HepG2 (cell line): ENCODE measurements at places on chromosomes 2 and 18. TPM values are rescaled to one million over a fixed set of nuclear protein-coding genes. Genes with fewer than 3 reads are reported as not detected.

The BARD1 gene
- total RNA-seq: 30.4 TPM in 2 replicates

The NYAP2 gene
- not detected in 2 replicates for total RNA-seq

The AQP12B gene
- total RNA-seq: not detected in 2 replicates

GRCh38 chr2:108288534-108289106, at the start of gene SULT1C2:
SULT1C2 (plus strand) TSS chr2:108288895; CDS start chr2:108293668, 4,773 bp downstream.
- DNase-seq: peak; percentile 83

GRCh38 chr2:241300000-241300399, 15.5 kb downstream of the HDLBP start:
- DNase-seq: no peak

DNA sequence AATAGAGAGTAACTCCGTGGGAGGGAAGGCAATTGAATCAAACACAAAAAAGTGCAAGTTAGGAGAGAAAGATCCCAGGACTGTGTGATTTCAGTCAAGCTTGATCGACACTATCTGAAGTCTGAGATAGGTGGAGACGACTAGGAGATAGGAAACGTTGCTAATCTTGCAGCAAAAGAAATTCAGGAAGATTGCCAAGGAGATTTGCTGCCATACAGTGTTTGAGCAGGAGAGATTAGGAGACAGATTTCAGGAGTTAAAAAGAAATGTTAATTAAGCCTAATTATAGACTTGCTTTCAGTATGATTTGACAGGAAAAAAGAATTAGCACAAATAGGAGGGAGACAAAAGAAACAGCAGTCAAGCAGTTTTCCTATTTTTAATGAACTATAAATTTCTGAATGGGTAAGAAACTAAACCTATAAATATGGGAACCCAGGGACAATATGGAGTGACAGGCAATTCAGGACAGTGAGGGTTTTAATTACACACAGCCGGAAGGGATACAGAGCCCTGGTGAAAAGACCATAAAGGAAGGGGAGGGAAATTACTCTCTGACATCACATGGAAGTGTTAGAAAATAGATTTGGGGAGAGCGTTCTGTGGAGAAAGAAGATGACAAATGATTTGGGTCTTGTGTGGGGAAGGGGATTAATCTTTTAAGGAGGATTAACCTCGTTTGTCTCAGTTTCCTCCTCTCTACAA, 72.6 kb downstream of the SUCLG1 start:
- DNase-seq: no peak

- DNase-seq: no peak
These were observed 773 bp downstream of the CMPK2 start for GRCh38 chr2:6864923-6865345.

DNA sequence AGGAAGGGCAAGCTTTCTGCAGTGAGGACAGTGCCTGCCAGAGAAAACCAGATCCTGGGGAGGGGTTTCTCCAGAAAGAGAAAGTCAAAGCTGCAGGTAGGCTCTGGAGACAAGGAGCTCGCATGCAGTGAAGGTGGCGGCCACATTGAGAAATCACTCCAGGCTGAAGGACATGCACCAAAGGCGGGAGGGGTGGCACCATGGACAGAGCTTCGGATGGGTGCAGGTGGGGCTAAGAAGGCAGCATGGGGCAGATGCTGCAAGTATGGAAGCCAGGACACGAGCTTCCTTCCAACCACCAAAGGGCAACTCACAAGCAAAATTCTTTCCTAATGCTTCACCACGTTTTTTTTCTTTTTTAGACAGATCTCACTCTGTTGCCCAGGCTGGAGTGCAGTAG, 104.4 kb upstream of the SLC35G4 start:
- no peak for DNase-seq

DNA sequence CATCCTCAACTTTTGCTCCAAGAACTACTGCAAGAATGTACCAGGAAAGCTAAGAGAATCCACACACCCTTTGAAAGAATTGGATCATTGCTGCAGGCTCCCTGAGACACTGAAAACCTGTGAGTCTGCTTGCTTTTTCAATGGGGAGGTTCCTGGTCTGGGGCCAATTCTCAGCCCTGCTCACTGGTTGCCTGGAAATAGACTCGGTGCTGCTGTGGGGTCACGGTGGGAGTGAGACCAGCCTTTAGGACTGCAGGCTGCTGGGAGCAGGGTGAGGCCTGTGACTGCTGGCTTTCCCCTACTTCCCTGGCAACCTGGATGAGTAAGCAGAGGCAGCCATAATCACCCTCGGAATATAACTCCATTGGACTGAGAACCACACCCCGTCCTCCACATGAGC, 569.3 kb downstream of the DPP10 start:
- DNase-seq: no peak

DNA sequence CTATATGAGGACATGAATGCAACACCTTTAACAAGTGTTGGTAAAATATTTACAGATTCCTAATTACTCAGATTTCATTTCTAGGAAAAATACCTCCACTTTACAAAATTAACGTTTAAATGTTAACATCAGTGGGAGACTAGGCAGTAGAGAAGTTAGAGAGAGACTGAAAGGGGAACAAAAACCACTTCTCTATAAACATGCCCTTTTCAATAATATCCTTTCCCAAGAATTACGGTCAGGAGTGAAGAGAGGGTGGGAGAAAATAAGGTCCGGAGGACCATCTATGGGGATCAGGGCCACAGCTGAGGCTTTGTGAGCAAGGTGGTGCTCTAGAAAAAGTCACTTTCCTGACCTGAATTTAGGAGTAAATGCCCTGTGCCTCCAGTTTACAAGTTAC, 65.3 kb upstream of the WIPF1 start:
- no peak for DNase-seq

DNA sequence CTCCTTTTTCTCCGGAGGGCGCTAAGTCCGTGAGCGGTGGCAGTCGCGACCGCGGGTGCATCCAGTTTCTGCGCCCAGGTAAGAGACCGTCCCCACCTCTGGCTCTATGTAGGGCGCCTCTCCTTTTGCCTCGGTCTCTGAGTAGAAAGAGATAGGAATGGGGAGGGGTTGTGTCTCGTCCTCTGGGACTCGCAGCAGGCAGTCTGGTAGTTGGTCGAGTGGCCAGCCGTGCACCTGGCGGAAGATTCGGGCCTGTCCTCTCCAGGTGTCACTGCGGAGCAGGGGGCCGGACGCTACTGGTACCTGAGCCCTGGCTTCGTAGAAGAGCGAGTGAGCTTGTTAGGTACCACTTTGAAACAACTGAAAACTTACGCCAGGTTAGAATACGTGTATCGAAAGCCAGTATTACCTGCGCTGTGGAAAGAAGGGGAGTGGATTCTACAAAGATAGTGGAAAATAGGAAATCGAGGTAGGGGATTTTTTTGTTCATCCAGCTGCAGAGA, 403 bp downstream of the MAP2 start:
- DNase-seq: peak; percentile 3

DNA sequence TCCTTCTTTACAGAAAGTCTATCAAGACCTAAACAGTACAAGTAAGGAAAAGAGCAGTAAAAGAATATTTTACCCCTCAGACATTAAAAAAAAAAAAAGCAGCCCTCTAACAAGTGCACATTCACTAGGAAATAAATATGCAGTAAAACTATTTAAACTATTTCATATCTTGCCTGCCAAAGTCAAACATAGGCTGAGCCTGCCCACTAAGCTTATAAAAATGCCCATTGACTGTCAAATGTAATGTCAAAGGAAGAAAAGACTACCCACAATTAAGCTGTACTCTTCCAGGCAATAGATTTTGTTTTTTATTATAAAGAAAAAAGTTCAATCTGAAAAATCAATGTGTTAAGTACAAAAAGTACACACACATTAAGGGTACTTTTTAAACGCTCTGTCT, 11.8 kb downstream of the ALS2 start:
- DNase-seq: no peak
